Dorsolateral prefrontal cortex (tissue), 122 donors: ENCODE measurements at places on chromosomes 3 and 15.

DNA sequence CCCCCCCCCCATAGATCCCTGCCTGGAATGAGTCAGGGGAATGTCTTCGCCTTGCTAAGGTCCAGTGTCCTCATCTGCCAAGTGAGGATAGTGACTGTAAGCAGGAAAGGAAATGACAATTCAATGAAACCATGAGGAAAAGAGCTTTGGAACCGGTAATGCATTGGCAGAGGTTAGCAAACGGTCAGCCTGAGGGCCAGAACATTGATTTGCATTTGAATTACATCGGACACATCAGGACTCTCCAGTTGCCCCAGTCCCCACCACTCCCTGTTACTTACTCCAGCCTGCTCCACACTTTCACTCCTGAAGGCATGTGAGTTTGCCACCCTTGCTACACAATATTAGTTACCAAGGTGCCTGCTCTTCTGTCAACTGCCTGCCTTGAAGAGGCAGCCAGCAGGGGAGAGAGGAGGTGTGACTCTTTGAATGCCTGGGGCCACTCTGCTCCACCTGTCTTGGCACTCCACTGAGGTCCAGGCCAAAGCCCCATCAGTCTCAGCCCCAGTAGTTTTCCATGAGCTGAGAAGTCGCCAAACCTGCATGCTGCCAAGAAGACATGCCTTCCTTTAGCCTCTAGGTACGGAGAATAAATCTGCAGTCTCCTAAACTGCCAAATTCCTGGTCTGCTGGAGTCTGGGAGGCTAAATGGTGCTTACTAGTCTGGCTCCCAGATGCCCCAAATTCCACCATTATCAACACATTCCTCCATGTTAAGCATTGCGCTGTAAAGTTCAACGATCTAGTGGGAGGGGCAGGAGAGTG, 191.7 kb upstream of the TLE3 start:
- no peak for DNase-seq

- DNase-seq, result no peak
Measured at GRCh38 chr3:132987396-132987795, 50.8 kb upstream of the TMEM108 start.

DNA sequence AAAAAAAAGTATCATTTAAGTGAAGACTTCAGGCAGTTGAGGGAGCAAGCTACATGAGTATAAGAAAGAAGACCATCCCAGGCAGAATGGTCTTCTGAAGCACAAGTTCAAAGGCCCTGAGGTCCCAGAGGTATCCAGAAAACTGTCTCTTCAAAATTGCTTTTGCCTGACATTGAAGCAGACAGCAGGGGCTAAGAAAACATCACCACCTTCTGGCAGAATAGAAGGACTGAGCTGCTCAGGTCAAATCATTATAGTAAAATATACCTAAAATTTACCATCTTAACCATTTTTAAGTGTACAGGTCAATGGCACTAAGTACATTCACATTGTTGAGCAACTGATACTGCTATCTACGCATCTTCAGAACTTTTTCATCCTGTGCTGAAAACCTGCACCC, 16.4 kb downstream of the GPR160 start:
- no peak for DNase-seq

- no peak for DNase-seq
Measured at GRCh38 chr3:162165346-162165745, 668.7 kb downstream of the OTOL1 start.

- no peak for DNase-seq
Measured at GRCh38 chr15:57091636-57092035, 173.2 kb downstream of the TCF12 start.

DNA sequence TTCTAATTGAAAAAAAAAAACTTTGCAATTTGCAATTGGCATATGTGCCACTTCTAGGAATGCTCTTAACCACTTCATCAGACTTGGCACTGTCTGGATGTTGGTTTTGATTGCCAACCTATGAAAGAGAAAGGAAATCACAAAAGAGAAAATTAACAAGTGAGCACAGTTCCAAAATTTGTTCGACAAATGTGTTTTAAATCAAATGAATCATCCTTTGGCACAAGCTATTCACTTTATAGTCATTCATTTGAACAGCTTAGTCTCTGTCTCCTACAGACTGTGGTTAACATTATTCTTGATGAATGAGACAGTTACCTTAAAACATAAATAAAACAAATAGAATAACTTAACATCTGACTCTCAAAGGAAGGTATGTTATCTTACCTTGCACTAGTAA, 265.0 kb downstream of the EPHA3 start:
- DNase-seq, result no peak

DNA sequence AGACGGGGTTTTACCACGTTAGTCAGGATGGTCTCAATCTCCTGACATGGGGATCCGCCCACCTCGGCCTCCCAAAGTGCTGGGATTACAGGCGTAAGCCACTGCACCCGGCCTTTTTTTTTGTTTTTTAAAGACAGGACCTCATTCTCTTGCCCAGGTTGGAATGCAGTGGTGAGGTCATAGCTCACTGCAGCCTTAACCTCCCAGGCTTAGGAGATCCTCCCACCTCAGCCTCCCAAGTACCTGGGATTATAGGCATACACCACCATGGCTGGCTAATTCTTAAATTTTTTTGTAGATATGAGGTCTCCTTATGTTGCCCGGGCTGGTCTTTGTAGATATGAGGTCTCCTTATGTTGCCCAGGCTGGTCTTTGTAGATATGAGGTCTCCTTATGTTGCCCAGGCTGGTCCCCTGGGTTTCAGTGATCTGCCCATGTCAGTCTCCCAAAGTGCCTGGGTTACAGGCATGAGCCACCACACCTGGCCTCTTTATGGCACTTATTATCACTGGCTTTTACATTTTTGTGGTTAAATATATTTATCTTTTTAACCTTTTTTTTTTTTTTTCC, 82.3 kb upstream of the RNU6-1 start:
- no peak for DNase-seq

GRCh38 chr15:72070817-72071447, 47.0 kb downstream of the MYO9A start:
- DNase-seq, result no peak

DNA sequence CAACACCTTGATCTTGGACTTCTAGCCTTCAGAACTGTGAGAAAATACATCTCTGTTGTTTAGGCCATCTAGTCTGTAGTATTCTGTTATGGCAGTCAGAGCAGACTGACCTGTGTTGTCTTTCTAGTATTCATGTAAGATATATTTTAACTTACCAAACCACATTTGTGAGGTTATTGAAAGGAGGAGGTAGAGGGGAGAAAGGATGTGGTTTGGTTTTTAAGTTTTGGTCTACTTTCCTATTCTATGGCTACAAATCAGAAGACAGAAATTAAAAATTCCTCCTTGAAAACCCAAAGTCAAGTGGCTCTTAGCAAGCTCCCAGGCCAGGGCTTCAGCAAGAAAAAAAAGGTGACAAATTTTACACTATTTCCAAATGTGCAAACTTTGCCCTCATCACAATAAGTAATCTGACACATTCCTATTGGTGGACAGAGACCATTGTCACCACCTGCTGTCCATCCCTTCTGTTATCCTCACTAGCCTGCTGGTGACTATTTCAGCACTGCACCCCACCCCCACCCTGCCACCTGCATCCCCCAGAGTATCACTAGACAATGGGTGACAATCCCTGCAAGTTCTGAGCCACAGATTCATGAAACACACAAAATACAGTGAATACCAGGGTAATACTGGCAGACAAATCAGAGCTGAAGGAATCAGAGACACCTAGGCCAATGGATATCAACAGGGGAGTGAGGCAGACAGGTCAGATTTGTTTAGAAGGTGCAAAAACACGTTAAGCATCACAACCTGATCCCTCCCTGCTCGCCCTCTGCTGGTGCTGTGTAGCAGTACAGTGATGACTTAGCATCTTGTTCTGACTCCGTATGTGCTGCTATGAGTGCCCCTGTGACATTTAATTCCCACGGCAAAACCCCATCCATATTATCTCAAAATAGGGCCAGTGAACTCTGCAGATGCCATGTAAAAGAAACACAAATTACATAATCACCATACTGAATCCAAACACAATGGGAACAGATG, 79.0 kb upstream of the DCLK3 start:
- DNase-seq, result no peak

DNA sequence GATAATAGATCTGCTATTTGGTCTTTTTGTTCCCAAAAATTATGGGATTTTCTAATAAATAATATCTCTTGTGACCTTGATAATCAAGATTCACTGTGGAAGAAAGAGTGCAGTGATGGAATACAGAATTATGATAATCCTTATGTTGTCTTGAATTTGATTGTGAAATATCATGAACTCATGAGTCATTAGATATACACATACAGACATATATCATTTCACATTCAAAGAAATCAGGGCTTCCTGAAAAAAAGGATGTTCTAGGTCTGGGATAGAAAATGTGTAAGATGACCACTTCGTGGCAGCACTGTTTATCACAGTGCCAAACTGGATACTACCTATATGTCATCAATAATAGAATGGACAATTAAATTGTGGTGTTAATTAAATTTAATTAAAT, 97.7 kb downstream of the DPH6 start:
- no peak for DNase-seq

GRCh38 chr15:69842851-69843250, 254.9 kb downstream of the TLE3 start:
- DNase-seq, result no peak

DNA sequence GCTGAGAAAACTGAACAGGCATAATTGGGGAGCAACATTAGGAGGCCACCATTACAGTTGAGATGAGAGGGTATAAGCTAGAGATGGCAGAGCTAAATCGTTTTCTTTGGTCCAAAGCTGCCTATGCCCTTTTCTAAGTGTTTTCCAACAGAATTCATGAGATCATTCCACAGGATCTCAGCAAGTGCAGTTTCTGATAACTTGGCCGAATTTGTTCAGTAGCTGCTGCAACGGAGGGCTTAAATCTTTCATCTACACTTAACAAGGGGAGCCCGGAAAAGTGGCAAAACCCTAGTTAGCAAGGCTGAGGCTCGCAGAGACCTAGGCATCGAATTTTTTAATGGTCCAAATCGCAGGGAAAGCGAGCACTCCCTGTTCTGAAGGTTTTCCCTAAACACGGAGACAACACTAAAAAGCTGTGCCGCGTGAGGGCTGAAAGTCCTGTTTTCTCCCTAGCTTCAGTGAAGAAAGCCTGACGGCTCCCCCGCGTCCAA, 531 bp upstream of the BLOC1S6 start:
- no peak for DNase-seq

DNA sequence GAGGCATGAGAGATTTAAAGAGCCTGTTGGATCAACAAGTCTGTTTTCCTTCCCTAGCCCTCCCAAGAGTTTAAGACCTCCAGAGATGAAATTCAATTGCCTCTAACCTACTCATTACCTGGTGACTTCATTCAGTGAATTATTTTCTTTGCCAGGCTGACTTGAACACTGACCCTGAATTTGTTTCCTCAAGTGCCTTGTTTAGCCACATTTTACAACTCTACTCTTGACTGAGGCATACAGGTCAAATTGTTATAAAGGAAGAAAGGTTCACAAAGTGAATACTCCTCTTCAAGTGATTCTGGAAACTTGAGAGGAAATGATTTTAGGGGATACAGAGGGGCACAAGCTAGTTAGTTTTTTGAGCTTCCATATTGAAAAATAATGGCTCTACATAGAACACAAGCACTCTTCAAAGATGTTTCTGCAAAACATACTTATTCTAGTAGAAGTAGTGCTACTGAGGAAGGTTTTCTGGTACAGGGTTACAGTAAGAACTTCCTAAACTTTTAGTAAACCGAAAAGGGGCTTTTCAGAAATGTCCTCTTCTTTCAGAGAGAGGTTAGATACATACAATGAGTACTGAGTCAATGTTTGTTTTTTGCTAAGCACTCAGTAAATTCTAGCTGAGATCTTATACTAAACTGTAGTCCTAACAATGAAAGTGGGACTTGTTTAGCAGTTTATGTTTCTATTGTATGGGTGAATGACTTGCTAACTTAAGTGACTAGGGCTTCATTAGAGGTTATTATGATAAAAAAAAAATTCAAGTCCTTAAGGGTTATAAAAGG, 137.4 kb upstream of the SATB1 start:
- no peak for DNase-seq

GRCh38 chr3:1808590-1808989, 290.1 kb upstream of the CNTN4 start:
- DNase-seq, result no peak

DNA sequence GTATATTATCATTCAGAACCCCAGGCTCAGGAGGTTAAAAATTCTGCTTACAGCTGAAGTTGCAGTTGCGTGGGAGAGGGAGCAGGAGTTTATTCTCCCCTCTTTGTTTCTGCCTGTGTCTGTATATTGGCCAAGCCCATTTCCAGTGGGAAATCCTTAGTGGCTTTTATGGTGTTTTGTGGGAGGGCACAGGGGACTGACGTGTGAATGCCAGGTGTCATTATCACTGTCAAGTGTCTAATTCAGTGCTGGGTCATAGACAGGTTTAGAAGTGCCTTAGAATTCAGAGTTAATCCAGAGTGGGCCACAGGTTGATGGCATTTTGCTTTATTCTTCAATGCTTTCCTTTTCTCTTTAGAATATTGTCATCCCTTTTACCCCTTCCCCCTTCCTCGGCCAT, 33.4 kb downstream of the SLCO3A1 start:
- DNase-seq, result no peak

DNA sequence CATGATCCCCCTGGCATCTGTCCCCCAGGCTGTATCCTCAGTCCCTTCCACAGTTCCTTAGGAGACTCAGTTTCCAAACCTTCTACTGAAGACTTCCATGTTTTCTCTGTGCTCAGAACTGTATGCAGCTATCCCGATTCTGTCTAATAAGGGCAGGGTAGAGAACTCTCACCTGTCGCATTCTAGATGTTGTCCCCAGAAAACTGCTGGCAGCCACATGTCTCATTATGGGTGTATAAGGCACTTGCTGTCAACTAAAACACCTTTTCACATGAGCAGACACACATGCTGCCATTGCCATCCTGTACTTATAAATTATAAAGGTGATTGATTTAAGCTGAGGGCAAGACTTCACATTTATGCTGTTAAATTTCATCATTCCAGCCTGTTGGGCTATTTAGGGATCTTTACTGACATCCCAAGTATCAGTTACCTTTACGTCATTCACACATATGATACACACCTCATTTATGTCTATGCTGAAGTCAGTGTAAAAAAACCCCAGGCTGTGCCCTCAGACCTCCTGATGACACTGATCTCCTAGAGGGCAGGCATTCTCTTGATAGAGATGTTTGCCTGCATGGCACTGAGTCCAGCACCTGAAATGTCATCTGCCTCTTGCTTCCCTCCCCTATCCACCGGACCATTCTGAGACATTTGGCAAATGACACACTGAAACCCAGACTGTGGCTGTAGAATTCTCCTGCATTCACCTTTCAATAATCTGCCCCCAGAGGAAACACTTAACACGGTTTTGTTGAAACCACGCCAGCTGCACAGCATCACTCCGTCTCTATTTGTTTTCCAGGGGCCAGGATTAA, 35.8 kb downstream of the BTD start:
- DNase-seq, result no peak

GRCh38 chr3:90043287-90043686, 935.9 kb downstream of the EPHA3 start:
- no peak for DNase-seq

DNA sequence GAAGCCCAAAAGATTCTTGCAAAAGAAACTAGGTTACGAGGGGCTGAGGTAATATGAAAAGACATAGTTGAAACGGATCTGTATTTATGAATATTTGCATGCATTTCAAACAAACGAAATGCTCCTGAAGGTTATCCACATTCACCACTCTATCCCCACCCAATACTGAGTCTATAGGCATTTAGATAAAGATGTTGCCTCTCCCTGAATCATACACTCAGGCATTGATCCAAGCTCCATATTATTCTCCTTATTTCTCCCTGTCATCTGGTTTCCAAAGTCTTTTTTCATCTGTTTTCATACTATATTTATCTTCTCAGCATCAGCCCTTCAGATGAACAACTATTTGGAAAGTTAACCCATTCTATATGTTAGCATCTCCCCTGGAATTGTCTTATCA, 492.5 kb upstream of the TGFBR2 start:
- DNase-seq, result no peak
